ENCODE measurements at places on chromosomes 5 and 9.

GRCh38 chr9:94145640-94146039, 61.4 kb downstream of the PTPDC1 start:
- no peaks in the 10 kb centered on the region for H3K4me1 ChIP-seq
- no peaks in the 10 kb centered on the region for H3K27me3 ChIP-seq
- no peak overlapping the region for H3K4me3 ChIP-seq
- H3K27ac ChIP-seq: no peak overlapping the region

GRCh38 chr5:140243706-140244250, 59.1 kb downstream of the PFDN1 start:
- H3K4me3 ChIP-seq: no peak overlapping the region
- H3K27me3 ChIP-seq: no peaks in the 10 kb centered on the region
- peaks cover under 1% of the 10 kb centered on the region for H3K36me3 ChIP-seq
- no peak overlapping the region for H3K27ac ChIP-seq
- peaks cover 23% of the 10 kb centered on the region for H3K4me1 ChIP-seq

- H3K36me3 ChIP-seq: peaks cover 93% of the 10 kb centered on the region
- no peaks in the 10 kb centered on the region for H3K4me1 ChIP-seq
- H3K4me3 ChIP-seq: no peak overlapping the region
- no peak overlapping the region for H3K27ac ChIP-seq
- DNase-seq: no peak
Observed at GRCh38 chr9:127746959-127747569, 12.0 kb upstream of the TOR2A start.

- H3K36me3 ChIP-seq: no peaks in the 10 kb centered on the region
- H3K4me1 ChIP-seq: no peaks in the 10 kb centered on the region
- H3K27ac ChIP-seq: no peak overlapping the region
Observed at GRCh38 chr5:174816858-174817257, 92.5 kb downstream of the MSX2 start.

DNA sequence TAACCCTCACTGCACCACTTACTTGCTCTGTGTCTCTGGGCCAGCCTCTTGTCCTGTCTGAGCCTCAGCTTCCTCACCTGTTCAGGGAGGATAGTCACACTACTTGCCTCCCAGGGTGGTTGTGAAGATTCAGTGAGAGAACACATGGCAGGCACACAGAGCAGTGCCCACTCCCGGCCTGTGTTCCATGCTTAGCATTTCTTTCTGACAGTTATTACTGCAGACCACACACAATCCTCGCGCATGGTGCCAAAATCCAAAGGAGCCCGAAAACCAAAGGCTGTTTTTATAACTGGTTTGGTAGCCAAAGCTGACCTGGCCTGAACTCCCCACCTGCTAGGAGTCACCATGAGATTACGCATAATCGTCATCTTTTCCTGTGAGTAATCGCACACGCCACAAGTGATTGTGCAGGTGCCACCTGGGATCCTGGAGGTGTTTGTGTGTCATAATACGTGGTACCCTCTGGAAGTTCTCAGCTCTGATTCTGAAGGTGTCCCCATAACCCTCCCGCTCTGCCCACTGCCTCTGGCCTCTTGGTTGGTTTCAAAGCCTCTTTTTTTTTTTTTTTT, 84.6 kb upstream of the FBXW11 start:
- H3K4me3 ChIP-seq: no peak overlapping the region
- H3K36me3 ChIP-seq: peaks cover 76% of the 10 kb centered on the region
- no peak overlapping the region for H3K27ac ChIP-seq
- DNase-seq: no peak
- H3K27me3 ChIP-seq: no peaks in the 10 kb centered on the region
- H3K4me1 ChIP-seq: no peaks in the 10 kb centered on the region

- DNase-seq: no peak
- H3K4me3 ChIP-seq: no peak overlapping the region
- no peaks in the 10 kb centered on the region for H3K36me3 ChIP-seq
Observed at GRCh38 chr9:36898431-36899020, 135.5 kb downstream of the PAX5 start.
